Activated CD4-positive, alpha-beta T cell treated with anti-CD3 and anti-CD28 coated beads for 36 hours (primary cell): ENCODE measurements at places on chromosomes 13 and 19. TPM values are rescaled to one million over a fixed set of nuclear protein-coding genes. Genes with fewer than 3 reads are reported as not detected.

DNA sequence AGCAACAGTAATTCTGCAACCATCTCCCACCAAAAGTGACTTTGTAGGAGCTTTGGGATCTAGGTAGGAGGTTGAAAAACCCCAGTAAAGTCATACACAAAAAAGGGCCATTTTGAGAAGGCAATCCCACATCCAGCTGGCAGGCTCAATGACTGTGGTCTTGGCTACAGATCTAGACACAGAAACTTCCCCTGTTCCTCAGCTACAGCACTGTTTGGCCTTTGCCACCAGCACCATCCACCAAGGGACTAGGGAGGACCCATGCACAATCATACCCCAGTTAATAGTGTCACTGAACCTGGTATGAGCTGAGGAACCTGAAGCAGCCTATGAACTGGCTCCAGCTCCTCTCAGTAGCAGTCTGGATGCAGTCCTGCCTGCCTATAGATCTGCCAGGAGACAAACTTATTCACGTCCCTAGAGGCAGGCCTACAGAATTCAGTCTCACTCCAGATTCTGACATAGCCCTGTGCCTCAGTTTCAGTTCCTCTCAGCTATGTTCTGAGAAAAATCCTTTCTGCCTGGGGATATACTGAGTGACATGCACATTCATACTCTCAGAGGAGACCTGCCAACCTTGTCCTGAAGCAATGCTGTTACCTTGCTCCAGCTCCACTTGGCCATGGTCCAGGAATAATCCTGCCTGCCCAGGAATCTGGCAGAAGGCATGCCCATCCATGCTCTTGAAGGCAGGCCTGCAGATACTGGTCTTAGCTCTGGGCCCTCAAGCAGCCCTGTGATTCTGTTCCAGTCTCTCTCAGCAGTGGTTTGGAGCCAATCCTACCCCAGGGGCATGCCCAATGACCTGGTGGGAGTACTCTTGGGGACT is 2048.3 kb upstream of the PCDH20 start:
- no peak for DNase-seq

GRCh38 chr13:43433691-43434141 is 353.1 kb downstream of the ENOX1 start:
- DNase-seq, result no peak

GRCh38 chr13:47696674-47697073 is 304.4 kb downstream of the SUCLA2 start:
- no peak for DNase-seq

The ODAD3 gene
- total RNA-seq, result 0.16 TPM

The RDH8 gene
- not detected for total RNA-seq

The MYO1F gene
- total RNA-seq, result 18.3 TPM
